ENCODE measurements at places on chromosomes 4 and X.

GRCh38 chr4:144894573-144894972, 203.4 kb downstream of the ANAPC10 start:
- DNase-seq = no peak

- peak; percentile 82 for DNase-seq
Observed at GRCh38 chr4:88101165-88101564, 57.3 kb downstream of the ABCG2 start.

DNA sequence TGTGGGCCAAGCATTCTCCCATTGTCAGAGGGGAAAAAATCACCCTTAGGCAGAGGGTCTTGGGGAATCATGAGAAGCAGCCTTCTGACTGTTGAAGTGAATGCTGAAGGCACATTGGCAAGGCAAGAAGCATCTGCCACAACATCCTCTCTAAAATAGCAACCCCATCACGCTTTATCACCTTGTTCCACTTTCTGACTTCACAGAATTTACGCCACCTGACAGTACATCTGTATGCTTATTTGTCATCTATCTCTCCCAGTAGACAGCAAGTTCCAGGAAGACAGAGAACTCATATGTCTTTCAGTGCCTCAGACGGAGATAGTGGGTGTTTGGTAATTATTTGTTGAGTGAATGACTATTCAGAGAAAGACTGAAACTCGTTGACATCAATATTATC, 68.4 kb upstream of the SCML1 start:
- no peak for DNase-seq

- DNase-seq = no peak
Observed at GRCh38 chr4:122450847-122451246, 5.7 kb downstream of the IL2 start.

DNA sequence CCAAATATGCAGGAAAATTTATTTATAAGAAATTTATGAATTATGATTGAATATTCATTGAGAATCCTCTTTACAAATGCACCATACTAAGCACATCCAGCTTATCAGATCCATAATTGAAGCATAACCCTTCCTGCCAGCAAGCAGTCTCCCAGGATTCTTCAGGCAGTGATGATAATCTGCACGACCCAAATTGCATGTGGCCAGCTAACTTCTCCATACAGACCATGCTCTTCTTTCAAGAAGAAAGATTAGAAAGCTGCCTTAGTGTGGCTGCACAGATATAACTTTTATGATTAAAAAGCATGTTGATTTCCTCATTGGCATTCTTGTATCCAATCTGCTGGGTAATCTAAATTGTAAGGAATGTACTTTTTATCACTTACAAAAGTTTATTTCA, 3.3 kb upstream of the CBR4 start:
- DNase-seq = no peak

- no peak for DNase-seq
Observed at GRCh38 chr4:25662306-25662705, 6.7 kb downstream of the SLC34A2 start.

GRCh38 chr4:155705664-155706063, 39.0 kb downstream of the GUCY1A1 start:
- no peak for DNase-seq

GRCh38 chrX:18946611-18947010, 37.3 kb downstream of the PHKA2 start:
- DNase-seq = no peak

GRCh38 chr4:159950707-159951106, 847.8 kb downstream of the RAPGEF2 start:
- DNase-seq = no peak

DNA sequence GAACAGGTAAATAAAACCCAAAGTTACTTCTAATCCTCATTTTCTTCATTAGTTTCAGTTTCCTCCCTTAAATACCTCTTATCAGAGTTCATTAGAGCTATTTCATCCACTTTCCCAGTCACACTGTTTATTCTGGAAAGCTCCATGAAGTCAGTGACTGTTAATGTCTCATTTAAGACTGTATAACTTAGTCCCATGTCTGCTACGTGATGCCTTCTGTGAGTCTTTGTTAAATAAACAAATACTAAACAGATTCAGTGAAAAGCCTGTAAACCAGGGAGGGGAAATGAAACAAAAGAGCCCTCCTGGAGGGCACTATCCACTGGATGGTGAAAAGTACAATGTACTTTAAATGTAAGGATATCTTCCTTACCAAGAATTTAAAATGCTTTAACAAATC, 24.7 kb downstream of the ACE2 start:
- no peak for DNase-seq

- no peak for DNase-seq
Observed at GRCh38 chr4:141912831-141913230, 276.4 kb downstream of the IL15 start.

GRCh38 chr4:40316333-40316781, 18.8 kb upstream of the CHRNA9 start:
- no peak for DNase-seq

DNA sequence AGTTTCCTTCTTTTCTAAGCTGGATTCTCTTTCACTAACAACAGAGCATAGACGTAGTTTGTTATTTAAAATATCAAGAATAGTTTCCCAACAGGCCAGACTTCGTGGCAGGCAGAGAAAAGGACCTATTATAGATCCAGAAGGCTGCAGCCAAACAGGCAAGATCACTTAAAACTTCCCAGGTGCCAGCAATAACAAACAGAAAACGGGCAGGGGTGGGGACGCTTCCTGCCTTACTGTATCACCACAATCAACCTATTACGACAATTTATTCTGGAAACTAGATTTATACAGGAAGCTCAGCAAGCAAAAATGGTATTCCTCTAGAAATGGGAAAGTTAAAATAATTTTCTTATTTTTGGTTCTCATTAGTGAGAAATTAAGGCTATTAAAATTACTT, 22.1 kb downstream of the RWDD4 start:
- DNase-seq = no peak

GRCh38 chr4:89305028-89305427, 2.6 kb downstream of the GPRIN3 start:
- no peak for DNase-seq
